ENCODE measurements at places on chromosomes 6 and 20.

- DNase-seq, result no peak
Measured at GRCh38 chr6:7911345-7911725, 747 bp upstream of the TXNDC5 start.

- DNase-seq, result no peak
Measured at GRCh38 chr6:169589293-169589692, 112.5 kb downstream of the WDR27 start.

GRCh38 chr20:54479138-54479906, 3.9 kb downstream of the DOK5 start:
- no peak for DNase-seq

DNA sequence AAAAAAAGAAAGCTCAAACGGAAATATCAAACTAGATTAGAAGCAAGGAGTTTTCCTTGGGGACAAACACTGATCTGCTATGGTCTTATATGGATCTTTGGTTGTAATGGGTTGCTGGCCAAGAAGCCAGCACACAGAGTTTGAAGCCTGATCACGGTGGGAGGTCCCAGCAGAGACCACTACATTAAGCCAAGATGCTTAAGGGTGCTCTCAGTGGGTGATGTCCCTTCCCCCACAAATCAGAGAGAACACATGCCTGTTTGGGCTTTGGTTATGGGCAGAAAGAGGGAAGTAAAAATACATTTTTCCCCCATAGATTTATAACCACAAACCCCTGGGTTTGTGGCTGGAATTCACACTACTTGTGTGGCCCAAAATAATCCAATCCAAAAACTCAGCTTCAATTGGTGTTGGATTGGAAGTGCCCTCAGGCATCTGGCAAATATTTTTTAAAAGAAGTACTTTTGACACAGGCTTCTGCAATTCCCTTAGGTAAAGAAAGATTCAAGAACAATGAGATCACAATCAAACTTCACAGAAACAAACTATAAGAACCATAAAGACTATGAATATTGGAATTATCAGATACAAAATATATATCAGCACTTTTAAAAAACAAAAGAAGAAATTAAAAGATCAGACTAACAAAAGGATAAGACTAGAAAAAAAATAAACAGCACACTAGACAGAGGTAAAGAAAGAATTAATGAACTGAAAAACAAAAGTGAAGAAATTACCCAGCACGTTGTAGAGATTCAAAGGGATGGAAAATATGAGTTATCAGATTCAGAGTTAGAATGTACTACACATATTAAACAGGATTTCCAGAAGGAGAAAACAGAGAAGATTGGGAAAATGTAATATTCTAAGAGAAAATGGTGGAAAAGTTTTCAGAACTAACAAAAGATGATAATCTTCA, 44.7 kb downstream of the ESF1 start:
- no peak for DNase-seq

- DNase-seq, result no peak
Measured at GRCh38 chr20:58619077-58619863, 31.8 kb upstream of the STX16 start.

DNA sequence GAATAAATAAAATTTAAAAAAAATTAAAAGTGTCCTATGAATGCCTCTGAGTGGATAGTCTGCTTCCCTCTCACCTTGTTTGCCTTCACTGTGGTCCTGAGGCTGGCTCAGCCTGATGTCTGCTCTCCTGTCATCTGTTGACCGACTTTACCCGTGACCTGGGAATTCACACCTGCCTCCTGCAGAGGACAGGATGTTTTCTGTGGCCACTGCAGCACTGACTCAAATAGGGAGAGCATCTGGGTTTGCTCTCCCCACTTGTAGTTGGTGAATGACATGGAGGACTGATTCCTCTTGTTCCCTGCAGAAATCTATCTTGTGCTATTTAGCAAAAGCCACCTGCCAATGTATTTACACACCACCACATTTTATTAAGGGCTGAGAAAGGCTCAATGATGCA, 52.4 kb upstream of the ERVFRD-1 start:
- DNase-seq, result no peak

DNA sequence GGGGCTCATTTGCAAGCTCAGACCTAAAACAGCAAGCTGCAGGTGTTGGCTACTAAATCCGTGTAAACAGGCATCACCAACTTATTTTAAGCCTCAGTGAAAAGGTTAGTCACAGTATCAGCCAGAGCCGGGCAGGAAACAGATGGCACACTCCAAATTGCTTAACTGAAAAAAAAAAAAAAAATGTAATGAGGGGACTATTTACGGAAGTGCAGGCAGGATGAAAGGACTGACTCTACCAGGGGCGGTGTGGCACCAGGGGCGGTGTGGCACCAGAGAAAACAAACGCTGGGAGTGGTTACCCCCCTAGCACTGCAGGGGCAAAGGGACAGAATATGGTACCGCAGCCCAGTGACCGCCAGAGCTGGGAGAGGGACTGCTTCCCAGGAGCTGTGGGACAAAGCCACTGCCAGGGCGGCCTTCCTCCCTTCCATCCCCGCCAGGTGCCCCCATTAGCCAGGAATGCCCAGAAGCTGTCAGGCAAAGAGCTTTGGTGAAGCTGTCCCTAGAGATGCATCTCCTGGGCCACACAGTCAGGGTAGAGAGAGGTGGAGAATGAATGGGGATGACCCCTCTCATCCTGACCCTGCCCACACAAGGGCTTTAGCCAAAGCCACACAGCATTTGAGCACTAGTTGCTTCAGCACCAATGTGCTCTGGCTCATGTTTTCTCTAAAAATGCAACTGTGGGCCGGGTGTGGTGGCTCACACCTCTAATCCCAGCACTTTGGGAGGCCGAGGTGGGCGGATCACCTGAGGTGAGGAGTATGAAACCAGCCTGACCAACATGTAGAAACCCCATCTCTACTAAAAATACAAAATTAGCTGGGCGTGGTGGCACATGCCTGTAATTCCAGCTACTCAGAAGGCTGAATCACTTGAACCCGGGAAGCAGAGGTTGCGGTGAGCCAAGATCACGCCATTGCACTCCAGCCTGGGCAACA, 39.6 kb upstream of the GFOD1 start:
- DNase-seq, result no peak

DNA sequence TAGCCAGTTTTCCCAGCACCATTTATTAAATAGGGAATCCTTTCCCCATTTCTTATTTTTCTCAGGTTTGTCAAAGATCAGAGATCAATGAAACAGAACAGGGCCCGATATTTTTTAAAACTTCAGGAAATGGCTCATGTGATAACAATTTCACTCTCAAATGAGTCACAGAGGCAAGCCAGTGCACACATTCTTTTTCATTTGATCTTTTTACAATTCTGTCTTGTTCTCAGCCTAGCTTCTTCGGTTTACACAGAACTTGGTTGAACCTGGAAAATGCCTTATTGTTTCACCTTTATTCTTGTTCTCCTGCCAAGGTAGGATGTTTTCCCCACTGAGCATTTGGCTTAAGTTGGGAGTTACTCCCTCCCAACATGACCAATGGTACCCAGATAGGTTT, 258.9 kb downstream of the COL12A1 start:
- DNase-seq, result no peak

GRCh38 chr6:124517339-124517738, 444.9 kb upstream of the RNF217 start:
- no peak for DNase-seq

DNA sequence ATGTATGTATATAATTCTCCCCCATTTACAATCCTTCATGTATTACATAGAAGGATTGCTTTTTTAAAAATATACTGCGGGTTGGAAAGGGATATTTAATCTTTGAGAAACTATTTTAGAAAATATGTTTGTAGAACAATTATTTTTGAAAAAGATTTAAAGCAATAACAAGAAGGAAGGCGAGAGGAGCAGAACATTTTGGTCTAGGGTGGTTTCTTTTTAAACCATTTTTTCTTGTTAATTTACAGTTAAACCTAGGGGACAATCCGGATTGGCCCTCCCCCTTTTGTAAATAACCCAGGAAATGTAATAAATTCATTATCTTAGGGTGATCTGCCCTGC, 3.6 kb downstream of the FOXC1 start:
- no peak for DNase-seq

DNA sequence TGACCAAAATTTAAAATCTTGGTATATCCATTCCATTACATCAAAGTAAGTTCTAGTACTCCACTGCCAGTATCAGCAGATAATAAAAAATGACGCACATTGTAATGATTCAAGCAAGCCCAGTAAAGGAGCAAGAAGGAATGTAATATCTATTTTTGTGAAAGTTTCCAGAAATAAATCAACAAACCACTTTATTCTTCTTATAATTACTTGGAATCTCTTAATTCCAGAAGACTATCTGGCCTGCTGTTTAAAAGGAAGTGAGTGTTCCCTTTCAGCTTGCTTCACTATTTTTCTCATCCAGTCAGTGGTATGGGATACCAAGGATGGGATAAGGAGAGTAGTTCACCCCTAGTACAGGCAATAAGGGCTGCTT, 42.2 kb upstream of the DSE start:
- DNase-seq, result no peak

DNA sequence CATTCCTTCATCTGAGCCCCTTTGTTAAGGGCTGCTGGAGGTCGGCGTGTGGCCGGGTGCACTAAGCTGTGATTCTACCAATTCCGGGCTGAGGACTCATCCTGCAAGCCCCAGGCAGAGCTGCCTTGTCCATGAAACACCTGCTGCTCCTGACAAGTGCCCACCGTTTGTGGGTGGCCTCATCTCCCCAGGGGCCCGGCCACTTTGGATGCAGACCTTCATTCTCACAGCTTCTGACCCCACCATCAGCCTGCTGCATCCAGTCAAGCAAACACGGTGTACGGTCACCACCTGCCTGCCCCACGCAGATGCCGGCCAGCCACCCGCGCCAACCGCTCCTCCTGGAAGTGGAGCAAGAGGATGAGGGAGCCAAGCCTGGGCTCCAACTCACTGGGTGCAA, 382.7 kb downstream of the THBS2 start:
- no peak for DNase-seq

DNA sequence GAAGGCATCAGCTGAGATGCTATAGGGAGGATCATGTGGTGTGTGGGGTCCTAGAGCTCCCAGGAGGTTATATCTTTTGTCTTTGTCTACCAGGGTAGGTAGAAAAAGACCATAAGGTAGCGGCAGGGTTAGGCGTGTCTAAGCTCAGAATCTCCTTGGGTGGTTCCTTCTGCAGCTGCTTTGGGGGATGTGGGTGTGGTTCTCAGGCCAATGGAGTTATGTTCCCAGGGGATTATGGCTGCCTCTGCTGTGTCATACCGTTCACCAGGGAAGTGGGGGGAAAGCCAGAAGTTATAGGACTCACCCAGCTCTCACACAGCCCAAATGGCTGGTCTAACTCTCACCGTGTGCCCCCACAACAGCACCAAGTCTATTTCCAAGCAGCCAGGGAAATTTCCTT, 107.4 kb upstream of the ADGRB3 start:
- no peak for DNase-seq

- no peak for DNase-seq
Measured at GRCh38 chr6:128290221-128290620, 230.2 kb downstream of the PTPRK start.

DNA sequence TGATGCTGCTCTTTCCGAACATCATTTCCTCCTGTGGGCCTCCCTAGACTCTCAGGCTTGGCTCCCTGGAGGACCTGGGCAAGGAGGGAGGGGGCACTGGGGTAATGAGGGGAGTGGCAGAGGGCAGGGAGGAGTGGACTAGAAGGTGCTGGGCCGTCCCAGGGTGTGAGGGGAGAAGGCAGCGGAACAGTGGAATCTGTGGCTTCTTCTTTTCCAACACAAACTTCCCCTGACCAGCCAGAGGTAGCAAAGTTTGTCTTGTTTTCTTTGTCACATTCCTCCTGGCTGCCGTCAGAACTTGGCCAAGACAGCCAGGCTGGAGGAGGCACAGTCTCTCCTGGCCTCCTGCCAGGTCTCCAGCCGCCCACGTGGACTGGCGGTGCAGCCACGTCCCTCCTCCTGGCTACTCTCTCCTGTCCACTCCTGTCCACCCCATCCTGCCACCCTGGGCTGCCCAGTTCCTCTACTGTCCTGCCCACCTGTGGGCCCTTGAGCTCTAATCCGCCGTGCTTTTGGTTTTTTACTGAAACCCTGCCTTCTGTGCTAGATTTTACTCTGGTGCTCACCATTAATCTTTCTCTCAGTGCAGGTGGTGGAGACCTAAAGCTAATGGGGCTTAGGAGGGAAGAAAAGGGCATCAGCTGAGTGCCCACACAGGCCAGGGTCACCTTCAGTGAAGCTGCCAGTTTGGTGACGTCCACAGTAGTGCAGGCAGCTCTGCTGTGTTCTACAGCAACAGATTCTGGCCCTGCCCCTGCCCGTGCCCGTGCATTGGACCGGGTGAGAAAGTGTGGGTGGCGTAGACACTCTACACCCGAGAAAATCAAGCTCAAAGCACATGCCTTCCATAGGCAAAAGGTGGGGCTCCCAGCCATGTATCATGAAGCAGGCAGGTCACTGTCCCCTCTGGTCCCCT, 2.8 kb upstream of the CDSN start:
- peak; percentile 62 for DNase-seq

- DNase-seq, result peak; percentile 56
Measured at GRCh38 chr6:22254886-22255285, 42.0 kb downstream of the PRL start.

- DNase-seq, result peak; percentile 58
Measured at GRCh38 chr6:158287047-158287446, 25.2 kb upstream of the TULP4 start.

DNA sequence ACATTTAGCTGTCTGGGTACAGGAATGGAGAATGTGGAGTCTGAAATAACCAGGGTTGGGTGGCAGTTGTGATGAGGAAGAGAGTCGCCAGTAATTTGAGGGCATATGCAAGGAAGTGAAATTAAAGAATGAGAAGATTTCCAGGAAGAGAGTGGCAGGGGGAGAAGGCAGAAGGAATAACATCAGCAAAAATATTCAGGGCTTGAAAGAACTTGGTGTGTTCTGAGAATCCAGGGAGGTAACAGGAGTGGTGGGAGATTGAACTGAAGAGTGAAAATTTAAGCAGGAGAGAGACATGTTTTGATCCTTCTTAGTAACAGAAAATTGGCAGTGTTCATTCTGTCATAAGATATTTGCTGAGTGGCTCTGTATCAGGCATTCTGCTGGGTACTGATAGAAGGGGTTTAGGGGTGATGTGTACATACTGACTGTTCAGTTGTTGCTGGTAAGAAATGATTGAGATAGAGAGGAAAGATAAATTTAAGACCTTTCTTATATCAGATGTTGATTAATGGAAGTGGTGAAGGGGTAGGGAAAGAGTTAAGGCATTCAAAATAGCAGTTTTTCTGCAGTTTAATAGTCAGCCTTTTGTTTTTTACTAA, 54.7 kb downstream of the PHF20 start:
- no peak for DNase-seq

DNA sequence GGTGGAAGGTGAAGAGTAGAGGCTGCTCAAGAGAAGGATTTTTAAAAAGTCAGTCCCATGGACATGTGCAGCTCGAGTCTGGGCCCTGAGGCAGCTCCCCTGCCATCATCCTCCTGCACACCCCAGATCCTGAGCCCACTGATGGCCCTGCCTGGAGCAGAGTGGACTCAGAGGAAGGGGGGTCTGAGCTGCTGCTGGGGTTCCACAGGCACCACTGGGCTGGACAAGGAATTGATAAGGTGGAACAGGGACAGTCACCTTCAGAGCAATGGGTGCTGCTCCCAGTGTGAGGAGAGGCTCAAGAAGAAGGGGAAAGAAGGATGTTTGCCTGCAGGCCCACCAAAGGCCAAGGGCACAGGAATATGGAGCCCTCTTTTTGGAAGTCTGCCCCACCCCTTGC, 6.2 kb downstream of the ULBP2 start:
- no peak for DNase-seq

Measured in LNCaP clone FGC (cell line).